ENCODE measurements at places on chromosomes 3 and 15.
A peak's percentile ranks its signal among the peaks of the same experiment; 100 is the strongest.

DNA sequence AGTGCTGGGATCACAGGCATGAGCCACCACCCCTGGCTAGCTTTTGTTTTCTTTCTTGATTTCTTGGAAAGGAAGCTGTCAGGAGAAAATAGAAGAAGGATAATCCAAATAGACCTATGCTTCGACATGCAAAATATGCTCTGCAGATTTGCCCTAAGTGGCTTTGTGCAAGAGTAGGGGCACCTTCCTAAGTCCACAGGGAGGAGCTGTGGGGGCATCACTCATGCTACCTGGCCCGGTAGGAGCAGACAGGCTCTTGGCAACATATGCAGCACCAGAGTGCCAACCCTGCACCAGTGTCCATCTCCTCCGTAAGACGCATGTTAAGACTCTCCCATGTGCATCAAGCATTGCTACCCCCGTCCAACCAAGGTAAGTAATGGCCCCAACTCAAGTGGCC lies 190.7 kb upstream of the UBE2E1 start:
- DNase-seq = no peak

DNA sequence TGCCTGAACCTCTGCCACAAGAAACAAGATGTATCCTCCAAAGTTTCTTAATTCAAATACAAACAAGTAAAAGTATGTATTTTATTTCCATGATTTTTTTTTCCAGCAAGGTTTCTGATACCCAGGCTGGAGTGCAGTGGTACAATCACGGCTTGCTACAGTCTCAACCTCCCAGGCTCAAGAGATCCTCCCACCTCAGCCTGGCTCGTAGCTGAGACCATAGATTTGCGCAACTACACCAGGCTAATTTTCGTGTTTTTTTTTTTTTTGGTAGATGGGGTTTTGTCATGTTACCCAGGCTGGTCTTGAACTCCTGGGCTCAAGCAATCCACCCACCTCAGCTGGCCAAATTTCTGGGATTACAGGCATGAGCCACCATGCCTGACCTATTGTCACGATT lies 12.2 kb upstream of the VEPH1 start:
- no peak for DNase-seq

DNA sequence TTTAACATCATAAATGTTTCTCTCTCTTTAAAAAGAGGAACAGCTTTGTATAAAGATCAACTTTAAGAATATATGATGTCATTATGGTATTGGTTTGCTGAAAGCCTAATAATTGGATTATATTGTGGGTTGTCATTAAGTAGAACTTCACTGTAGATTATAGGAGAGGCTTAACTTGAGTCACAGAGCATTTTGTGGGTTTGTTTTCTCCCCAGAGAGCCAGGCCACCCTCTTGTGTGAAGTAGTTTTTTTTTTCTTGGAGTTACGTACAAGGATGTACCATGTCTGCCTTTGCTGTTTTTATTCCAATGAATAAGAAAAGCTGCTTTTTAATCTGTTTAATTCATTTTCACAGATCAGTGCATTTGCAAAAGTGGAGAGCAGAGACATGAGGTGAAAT lies 354.8 kb upstream of the TBL1XR1 start:
- no peak for DNase-seq

DNA sequence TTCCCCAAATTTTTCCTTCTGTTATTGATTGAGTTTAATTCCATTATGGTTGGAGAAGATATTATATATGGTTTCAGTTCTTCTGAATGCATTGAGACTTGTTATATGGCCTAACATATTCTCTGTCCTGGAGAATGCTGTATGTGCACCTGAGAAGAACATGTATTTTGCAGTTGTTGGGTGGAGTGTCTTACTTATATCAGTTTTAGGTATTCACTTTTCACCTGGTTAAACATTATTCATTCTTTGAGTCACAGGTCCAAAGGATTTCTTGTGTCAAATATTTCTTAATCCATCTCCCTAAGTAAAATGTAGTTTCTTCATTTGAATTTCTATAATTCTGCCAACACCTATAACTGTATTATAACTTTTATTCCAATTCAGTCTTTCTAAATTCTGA lies 17.8 kb downstream of the ACKR2 start:
- DNase-seq = no peak

DNA sequence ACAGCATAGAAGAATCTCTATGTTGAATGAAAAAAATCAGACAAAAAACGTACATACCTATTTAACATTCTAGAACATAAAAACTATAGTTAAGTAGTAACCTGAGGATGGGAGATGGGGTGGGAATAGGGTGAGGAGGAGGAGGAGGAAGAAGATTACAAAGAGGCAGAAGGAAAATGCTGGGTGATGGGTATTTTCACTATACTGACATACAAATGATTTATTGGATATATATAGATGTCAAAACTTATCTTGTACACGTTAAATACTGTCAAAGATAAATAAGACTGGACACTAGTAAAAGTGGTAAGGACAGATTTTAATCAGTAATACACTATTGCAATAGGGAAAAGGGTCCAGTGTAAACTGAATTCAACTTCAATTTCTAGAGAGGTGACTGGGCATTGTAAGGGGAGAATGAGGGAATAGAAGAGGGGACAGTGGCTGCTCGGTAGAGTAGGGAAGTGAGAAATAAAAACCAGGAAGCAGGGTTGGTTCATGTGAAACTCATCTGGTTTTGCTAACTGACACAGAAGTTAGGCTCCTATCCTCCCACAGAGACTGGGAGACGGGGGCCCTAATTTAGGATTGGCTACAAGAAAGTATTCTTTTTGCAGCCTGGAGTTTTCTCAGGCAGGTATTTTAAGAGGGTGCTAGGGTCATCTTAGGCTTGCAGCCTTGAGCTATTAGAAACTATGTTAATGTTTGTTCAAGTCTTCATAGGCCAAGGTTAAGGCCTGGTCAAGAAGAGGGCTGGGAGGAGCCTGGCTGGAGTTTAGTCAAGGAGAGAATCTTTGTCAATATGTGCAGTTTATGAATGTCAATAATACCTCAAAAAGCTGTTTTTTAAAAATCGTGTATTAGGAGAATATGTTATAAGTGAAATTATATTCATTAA lies 15.0 kb upstream of the C15orf61 start:
- no peak for DNase-seq

GRCh38 chr3:9769426-9770275 lies at the start of gene CAMK1:
Gene CAMK1, minus strand, starts transcription at chr3:9769947. Its CDS starts 2,198 bp downstream, at chr3:9767749.
- DNase-seq = no peak

- DNase-seq = no peak
These were observed 17.2 kb downstream of the TMOD3 start for GRCh38 chr15:51846463-51847230.

GRCh38 chr3:133477487-133477886 lies 77.6 kb downstream of the BFSP2 start:
- peak; percentile 13 for DNase-seq

- no peak for DNase-seq
These were observed 367.9 kb downstream of the ZIC4 start for GRCh38 chr3:147038481-147038880.

DNA sequence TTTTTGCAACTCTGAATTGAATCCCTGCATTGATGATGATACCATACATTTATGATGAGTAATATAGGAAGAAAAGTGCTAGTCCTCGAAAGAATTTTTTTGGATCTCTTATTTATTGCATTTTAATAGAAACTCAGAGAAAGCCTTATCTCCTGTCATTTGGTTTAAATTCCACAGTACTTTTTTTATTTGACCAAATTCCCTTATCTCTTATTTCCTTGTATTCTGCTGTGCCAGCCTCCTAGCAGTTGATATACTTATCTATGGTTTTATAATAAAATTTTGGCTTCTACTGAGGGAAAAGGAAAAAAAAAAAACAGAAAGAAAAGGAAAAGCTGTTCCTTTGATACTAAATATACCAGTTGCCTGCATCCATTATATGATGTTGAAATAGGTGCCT lies 535.1 kb upstream of the NR2F2 start:
- DNase-seq = no peak
